ENCODE measurements at places on chromosomes 6 and 20.

DNA sequence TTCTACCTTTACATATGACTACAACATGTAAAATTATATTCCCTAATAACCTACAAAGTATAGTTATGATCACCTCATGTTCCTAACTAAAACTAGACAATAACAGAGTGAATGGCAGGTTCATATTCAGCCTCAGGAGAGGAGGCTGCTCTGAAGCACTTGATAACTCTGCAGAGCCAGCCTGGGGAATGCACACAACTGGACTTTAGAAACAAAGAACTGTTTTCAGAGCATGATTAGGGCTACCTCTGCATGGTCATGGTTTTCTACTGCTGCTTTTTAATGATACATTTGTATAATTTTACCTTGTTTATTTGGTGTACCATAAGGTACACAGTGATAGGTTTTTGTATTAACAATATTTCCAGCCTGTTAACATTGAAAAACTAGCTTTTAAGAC, 50.3 kb downstream of the TRPC4AP start:
- no peak for DNase-seq

GRCh38 chr20:40109136-40109535, 579.9 kb downstream of the MAFB start:
- DNase-seq = no peak

- DNase-seq = peak; percentile 45
Observed at GRCh38 chr6:30955367-30956042, 14.7 kb downstream of the MUCL3 start.

GRCh38 chr6:34182751-34183531, 37.1 kb upstream of the GRM4 start:
- peak; percentile 35 for DNase-seq

- DNase-seq = no peak
Observed at GRCh38 chr20:23368316-23369071, 6.5 kb downstream of the GZF1 start.

- DNase-seq = no peak
Observed at GRCh38 chr6:3797231-3798054, 45.9 kb upstream of the PXDC1 start.

DNA sequence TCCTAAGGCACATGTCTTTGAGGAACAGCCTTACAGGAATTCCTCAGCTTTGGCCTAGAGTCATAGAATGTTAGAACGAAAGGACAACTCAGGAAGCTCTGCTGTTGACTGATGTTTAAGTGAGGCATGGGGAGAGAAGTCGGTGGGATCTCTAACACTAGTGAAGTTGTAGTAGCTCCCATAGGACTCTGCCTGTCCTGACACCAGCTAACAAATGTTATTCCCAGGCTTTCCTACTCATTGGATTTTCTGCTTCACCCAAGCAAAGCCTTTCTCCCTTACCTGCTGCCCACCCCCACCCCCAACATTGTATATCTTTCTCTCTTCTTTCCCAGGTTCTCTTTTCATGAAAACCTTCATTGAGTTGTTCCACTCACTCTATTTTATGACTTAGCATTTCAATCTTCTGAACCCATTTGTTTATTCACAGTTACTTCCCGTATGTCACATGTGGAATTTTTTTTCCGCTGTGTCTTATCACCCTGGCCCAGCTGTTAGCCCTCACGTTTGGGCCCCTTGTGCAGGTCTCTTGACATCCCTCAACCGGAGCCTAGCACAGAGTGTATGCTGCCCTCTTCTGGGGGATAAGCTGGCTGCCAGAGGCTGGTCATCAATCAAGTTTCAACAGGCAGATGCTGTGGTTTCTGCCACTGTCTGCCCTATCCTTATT, 39.2 kb upstream of the RNF8 start:
- no peak for DNase-seq

GRCh38 chr6:386688-387266, 4.8 kb upstream of the IRF4 start:
- no peak for DNase-seq

- DNase-seq = no peak
Observed at GRCh38 chr6:2615251-2615650, 135.5 kb downstream of the MYLK4 start.

- no peak for DNase-seq
Observed at GRCh38 chr6:17663226-17663625, 43.5 kb downstream of the NUP153 start.

DNA sequence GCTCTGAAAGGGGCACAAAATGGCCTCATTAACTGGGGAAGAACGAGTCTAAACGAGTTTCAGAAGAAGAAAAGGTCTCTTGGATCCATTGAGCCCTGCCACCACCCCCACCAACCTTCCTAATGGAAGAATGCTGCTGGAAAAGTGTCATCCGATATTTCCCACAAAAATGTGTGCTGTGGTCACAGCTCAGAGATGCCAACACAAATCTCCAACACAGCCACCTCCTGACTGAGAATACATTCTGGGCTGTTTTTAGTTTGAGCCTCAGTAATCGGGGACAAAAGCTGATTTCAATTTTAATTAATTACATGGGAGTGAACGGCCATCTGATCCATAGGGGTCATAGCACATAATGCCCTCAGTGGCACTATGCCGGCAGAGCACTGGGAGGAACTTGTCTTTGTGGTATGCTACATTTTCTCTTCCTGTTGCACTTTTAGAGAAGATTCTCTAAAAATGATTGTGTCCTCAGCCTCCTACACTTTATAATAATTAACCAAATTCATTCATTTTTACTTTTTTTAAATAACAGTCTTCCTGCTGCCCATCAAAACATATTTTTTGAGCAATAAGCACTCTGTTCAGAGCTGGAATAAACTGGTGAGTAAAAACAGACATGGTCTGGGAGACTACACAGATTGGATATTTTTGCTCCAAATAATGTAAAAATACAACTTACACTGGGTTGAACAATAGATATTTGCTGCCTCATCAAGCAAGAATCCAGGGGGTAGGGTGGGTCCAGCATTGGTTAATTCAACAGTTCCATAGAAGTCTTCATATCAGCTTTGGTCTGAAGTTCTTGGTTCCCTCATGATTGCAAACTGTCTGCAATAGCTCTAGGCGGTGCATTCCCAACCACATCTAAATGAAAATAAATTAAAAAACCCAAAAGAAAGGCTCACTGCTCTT, 143.6 kb upstream of the TMEM170B start:
- DNase-seq = no peak

- DNase-seq = no peak
Observed at GRCh38 chr20:35271904-35272303, 6.0 kb downstream of the MMP24OS start.

GRCh38 chr6:166830185-166830890, 126.0 kb downstream of the RNASET2 start:
- DNase-seq = no peak

DNA sequence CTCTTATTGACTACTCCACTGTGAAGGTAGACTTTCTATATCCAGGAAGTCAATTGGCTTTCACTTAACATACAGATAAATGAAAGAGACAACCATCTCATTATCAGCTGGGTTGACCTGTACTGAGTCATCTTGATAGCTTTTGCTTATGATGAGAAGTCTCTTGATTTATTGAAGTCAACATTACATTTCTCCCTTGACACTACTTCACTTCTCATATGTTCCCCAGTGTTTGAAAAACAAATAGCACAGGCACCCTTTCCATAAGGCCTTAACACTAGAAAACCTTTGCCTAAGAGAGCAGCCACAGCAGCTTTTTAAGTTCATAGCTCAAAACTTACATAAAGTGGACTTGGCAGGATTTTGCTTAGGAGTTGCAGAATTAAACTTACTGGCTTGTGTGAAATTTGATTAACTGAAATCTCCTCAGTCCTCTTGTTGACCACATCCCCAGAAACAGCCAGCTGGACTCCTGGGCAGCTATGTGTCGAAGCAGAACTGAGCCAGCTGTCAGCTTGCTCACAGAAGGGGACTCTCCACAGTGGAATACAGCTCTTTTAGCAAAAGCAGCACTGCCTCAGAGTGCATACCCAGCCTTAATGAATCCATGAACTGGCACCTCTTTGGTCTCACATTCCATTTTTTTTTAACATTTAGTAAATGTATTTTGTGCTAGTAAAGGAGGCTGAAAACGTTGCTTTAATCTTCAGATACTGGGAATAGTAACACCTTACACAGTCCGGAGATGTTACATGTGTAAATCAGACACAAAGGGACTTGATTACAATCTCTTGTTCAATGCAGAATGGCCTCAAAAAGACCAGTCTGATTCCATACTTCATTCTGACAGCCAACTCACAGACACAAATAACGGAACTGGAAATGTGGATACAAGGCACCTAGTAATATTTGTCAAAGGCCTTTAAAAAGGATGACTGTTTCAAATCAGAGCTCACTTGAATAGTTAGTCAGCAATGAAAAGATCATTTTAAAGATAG, 1532.7 kb downstream of the HACE1 start:
- DNase-seq = no peak

- no peak for DNase-seq
Observed at GRCh38 chr6:71238351-71238750, 50.3 kb upstream of the OGFRL1 start.

DNA sequence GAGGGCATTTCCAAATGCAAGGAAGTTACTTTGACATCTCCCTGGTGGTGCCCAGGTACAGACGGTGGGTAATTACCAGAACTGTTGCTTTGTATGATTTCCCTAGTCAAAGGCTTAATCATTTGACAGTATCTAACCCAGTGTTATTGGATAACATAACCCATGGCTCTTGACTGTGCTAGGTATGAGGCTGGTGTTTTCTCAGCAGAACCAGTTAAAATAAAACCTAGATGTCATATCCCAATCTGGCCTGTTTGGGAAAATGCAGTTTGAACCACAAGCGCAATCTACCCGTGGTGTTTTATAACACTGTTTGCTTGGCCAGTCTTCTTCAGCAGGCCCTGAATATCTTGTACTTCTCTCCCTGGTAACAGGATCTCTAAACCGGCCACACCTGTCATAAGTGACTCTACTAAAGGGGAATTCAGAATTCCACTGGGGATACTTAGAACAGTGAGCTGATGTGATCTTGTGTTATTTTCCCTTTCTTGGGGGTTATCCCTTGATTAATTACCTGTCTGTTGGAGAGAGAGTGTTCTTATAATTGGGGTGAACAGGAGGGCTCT, 32.8 kb downstream of the PPP1R14C start:
- no peak for DNase-seq

DNA sequence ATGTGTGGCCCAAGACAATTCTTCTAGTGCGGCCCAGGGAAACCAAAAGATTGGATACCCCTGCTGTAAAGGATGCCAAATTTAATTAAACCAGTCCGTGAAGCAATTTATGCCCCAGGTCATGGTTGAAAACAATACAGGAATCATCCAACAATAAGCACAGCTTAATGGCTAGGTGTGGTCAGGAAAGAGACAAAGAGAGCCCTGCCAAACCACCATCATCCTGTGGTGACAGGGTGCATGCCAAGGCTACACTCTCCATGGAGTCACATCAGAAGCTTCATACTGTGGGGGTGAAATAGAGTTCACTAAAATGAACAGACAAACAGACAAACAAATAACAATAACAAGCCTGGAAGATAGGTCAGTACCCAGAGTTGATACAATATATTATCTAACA, 62.7 kb downstream of the DZANK1 start:
- DNase-seq = no peak

DNA sequence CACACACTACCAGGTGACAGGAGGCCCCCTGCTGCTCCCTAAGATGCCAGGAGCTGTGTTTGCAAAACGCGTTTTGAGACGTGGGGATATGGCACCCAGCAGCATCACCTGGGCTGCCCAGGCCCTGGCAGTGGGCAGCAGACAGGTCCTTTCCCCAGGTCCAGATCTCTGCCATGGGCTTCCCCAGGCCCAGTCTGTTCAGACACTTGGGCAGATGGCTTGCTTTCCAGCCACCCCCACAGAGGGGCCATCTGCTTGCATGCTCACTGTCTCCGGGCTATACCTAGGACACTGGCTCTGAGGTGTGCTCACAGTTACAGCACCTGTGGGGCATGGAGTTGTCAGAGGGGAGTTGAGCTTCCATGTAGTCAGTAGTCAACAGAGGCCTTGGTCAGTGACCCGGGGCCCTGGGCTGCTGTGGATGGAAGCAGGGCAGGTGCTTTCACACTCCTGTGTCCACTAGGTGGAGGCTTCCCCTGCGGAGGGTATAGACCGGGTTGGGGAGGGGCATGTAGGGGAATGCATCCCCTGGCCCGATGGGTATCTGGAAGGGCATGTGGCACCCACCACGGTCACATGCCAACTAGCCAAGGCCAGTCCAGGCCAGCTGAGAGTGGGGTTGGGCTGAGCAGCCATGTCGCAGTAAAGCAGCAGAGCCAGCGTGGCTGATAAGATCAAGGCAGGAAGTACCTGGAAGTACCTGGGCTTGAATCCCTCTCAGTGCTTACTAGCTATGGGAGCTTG, 185.4 kb upstream of the SLC24A3 start:
- DNase-seq = no peak

DNA sequence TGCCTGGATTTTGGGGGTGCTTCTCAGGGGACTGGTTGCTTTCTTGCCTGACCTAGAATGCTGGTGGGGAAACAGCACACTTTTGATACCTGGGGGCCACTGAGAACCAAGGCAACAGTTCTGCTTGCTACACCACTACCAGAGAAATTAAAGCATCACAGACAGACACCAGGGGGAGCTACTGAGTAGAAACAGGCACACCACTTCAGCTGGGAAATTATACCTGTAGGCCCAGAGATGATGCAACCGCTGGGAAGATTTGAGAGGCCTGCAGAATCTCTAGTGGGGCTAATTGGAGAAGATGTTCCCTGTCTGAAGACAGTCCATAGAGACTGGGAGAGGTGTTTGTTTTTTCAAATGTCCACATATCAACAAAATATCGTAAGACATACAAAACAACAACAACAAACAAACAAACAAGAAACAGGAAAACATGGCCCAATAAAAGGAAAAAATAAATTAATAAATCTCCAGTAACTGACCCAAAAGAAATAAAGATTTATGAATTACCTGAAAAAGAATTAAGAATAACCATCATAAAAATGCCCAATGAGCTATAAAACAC, 129.4 kb upstream of the RIN2 start:
- peak; percentile 58 for DNase-seq

GRCh38 chr20:60362531-60362930, 404.3 kb downstream of the CDH26 start:
- no peak for DNase-seq

- DNase-seq = no peak
Observed at GRCh38 chr6:89071036-89071435, 9.5 kb upstream of the PNRC1 start.

DNA sequence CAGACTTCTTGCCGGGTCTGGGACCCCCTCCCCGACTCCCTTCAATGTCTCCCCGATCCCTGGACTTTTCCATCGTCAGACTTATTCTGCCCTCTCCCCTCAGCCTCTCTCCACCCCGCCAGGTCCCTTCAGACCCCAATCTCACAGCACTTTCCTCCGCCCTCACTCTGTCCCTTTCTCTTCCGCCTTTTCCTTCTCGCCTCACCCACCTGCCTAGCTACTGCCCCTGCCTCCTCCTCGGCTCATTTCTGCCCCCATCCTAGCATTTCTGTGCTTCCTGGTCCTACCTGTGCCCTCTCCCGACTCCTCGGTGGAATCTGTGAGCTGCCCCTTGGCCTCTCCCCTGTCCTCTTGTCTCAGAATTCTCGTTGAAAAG, 616 bp downstream of the CHMP4B start:
- DNase-seq = no peak

GRCh38 chr6:69878795-69879194, 12.4 kb downstream of the COL19A1 start:
- DNase-seq = no peak

All from SK-N-MC (cell line).